NCI-H510A treated with DMSO at 0.1 percent for 48 hours (cell line): ENCODE measurements at places on chromosomes 6 and 20.

DNA sequence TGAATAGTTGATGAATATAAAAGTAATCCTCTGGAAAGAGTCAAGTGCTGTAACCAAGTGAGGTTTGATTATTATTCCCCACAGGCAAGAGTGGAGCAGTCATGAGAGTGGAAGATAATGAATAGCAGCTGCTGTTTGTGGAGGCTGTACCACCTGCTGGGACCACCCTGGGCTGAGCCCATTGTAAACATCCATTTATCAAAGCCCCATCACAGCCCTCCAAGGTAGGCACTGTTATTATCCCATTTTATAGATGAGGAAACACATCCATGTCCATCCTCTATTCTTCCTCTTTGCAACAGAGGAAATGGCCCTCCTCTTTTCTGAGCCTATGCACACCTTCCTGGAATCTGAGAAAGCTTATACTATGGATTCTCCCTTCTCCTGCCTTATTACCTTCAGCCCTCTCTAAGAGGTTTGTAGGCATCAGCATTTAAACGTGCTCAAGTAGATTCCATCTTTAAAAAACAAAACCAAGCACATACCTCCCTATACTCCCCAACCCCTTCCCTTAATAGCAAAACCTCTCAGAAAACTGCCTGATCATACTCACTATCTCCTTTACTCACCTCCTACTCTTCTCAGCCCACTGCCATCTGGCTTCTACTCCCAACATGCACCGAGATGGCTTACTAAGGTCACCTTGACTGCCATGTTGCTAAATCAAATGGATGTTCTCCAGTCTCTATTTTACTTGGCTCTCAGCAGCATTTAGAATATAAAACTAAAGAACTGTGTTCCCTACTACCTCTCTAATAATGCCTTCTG lies 37.1 kb downstream of the CDH22 start:
- DNase-seq, result no peak

DNA sequence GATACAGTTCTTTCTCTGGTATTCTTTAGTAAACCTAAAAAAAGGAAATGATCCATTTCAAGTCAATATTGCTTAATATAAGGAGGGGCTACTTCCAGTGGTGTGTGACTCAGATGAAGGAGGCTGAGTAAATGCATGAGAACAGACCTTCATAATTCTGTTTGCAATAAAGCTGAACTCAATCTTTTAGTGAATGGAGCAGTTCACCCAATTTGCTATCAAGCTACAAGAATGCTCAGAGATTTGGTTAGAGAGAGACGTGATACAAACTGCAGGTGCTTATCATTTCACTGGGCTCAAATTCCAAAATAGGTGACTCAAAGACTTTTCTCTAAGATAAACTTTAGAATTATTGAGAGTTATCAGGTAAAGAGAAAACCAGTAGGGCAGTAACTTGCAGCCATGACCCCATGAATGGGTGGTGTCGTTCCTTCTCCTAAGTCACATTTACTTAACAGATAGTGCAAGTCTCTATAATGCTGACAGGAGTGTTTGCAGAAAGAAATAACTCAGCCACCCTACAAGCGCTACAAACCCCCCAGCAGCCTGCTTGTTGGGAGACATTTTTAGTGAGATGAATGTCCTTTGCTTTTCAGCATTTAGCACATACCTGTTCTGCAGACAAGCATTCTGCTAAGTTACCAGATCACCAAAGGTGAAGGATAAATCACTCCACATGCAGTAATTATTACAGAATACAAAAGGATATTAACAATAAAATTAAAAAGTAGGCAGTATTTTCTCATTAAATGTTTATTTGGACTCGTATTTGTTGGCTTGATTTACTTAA lies 16.4 kb upstream of the BLOC1S5 start:
- no peak for DNase-seq

DNA sequence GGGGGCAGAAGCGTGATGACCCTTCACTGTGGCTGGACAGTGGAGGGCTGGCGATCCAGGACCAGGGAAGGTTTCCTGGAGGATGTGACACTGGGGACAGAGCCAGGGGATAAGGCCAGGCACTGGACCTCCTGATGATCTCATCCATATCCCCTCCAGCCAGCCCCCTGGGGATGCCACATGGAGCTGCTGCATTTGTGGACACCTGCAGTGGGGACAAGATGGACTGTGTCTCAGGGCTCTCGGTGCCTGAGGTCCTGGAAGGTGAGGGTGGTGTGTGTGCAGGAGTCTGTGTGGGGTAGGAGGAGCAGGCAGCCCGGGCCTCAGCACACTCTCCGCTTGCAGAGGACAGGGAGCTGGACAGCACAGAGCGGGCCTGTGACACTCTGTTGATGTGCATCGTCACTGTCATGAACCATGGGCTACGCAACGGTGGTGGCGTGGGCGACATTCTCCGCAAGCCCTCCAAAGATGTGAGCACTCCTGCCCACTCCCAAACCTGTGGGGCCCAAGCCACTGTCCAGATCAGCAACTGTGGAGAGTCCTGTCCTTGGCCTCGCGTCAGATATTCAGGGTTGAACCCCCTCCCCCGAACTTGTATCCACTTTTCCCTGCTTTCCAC lies 19.9 kb downstream of the UQCC2 start:
- DNase-seq, result no peak

DNA sequence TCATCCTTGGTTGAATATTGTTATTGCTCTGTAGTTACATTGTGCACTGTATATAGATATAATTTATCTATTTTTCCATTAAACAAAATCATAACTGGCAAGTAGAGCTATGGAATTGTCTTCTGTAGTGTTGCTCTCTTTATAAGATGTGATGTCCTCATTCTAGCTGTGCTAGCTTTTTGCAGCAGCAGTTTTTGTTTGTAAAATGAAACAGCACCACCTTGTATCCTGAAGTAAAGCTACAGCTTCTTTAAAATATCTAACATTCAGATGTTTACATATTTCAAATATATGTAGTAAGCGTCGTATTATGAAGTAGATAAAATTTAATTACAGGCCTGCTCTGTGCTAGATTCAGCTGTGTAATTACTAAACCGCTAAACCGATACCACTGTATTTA lies 328.8 kb upstream of the MANEA start:
- DNase-seq, result no peak

- DNase-seq, result no peak
Observed at GRCh38 chr6:46072866-46073265, 56.9 kb upstream of the ENPP4 start.

DNA sequence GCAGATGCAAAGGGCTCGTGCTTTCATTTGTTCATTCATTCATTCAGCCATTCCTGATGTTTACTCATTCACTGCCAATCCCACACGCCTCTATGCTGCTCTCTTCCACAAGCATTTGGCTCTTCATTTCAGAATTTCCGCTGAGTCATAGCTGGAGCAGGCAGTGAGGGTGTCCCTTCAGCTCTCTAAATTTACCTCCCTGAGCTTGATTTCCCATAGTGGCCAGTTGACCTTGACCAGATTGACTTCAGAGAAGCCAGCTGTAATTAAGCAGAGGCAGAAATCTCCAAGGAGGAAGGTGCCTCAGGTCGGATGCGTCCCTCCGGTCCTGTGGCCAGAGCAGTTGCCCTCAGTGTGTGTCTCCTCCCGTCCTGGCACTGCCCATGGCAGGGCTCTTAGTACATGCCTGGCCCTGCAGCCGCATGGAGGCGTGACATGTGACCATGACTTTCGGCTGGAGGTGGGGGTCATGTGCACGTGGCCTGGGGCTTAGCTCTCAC lies 267.2 kb upstream of the ECI2 start:
- no peak for DNase-seq

DNA sequence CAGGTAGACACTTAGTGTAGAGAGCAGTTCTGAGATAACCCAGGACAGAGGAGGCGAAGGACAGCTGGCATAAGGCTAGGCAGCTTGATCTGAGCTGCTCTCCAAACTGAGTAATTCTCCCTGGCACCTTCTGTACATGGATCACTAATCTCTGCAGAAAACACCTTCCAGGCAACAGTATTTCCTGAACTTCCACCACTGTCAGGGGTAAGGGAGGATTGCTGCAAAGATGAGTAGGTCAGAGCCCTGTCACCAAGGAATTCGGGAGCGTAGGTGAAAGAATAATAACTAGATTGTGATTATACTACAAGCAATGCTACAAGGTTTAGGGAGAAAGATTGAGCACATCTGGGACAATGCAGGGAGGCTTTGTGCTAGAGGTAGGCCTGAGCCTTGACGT lies 1.9 kb downstream of the HM13 start:
- no peak for DNase-seq

DNA sequence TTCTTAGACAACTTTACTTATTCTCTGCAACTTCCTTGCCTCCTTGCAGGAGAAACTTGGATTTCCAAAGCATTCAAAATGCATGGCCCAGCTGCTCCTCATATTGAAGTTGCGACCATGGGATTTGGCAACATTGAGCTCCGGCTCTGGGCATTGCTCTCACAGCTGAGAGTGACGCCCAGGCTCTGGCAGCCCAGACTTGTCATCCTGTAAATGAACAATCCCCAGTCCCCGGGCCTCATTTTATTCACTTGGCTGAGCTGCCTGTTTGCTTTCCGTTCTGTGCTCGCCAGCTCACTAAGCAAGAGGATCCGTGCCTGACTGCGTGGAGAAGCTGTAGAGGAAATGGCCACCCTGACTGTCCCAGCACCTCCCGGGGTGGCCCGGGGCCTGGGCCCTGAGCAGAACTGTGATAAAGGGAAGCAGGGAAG lies 119.5 kb upstream of the CD93 start:
- DNase-seq, result peak; percentile 80

DNA sequence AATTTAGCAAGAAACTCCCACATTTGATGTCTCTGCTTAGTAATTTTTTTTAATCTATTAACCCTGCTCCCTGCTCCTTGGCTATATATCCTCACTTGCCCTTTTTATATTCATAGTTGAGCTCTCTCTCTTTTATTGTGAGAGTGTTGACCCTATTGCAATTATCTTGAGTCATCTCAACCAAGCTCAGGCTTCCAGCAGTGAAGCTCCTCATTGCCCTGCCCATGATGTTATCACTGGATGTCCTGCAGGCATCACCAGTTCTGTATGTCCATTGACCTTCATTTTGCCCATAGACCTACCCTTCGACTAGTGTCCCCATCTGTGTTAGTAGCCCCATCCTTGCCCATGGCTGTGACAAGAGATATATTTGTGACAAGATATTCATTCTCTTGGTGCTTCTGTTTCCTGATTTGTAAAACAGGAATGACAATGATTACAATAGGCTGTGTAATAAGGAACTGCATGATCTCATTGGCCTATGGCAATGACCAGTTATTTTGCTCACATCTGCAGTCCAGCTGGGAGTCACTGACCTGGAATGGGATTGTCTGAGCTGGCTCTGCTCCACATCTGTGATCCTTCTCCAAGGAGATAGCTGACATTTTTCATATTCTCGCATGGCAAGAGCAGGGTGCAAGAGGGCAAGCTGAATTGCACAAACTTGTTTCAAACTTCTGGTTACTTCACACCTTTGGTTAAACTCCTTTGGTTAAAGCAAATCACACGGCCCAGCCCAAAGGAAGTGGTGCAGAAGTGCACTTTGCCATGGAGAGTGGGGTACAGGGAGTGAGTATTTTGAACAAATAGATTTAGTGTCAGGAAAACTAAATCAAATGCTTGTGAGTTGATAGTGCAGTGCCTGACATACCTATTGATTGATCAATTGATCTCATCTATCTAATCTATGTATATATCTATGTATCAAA lies 47.7 kb upstream of the CST5 start:
- no peak for DNase-seq

DNA sequence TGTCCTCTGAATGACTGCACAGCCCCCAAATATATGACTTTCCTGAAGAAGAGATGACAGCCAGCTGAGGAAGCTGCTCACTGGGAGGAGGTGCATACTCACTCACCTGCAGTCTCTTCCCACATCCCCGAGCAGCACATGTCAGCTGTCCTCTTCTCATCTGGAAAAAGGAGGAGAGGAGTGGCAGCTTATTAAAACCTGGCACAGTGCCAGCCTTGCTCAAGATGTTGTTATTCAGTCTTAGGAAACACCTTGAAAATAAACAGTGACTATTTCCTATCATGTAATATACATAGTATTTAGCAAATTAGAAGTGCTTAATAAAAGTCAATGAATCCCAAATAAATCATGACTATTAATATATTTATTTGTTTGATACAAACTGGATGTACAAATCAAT lies 232.9 kb downstream of the EPM2A start:
- no peak for DNase-seq

GRCh38 chr6:149046822-149047246 lies 270.7 kb upstream of the TAB2 start:
- DNase-seq, result no peak

GRCh38 chr6:5677219-5678000 lies 329.3 kb downstream of the NRN1 start:
- no peak for DNase-seq

DNA sequence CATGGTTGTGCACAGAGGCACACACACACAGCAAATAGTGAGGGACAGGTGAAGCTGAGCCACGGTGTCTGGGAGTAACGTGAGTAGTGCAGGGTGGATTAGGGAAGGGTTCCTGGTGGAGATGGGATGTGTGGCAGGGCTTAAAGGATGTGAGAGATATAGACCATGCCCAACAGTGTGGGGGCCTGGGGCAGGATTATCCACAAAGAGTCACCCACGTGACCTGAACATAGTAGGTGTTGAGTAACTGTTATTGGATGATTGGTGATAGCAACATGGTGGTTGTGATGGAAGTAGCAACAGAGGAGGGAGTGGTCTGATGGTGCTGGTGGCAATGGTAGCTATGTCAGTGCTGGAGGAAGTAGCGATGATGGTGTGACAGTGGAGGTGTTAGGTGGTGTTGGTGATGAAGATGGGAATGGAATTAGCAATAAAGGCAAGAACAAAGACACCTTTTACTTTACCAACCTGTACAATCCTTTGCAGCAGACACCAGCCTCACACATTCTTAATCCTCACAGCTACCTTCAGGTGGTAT lies 135.1 kb downstream of the MRPL14 start:
- no peak for DNase-seq

- no peak for DNase-seq
Observed at GRCh38 chr6:106637717-106638341, 8.5 kb downstream of the QRSL1 start.
